ENCODE measurements at places on chromosomes 12 and 14.

GRCh38 chr12:16612647-16613046, 6.7 kb upstream of the LMO3 start:
- DNase-seq: no peak

DNA sequence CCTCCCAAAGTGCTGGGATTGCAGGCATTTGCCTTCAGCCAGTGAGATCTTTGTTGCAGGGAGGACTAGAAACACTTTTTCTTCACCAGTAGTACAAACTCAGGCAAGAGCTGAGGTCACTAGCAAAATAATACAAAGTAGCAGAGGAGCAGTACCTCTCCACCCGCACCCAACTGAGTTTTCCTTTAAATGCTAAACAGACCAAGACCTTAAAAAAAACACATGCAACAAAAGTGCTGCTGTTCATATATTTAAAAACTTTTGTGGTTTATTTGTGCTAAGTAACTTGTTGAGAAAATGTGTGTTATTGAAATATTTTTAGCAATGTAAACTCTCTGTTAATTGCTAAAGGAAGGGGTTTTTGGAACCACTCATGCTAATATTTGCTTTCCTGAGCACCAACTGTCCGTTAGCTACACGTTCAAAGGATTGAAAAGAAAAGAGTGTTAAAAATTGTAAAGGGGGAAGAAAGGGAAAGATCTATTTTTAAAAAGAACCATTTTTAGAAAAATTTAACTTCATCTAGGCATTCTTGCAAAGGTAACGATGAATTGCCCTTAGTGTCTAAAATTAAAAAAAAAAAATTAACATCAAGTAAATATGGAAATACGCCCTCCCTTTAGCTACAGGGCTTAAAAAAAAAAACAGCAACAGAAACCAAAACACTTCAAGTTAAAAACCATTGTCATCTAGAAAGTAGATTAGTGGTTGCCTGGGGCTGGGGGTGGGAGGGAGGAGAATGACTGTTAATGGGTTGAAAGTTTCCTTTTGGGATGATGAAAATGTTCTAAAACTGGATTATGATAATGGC, 114.0 kb upstream of the KRAS start:
- DNase-seq: no peak

GRCh38 chr12:69348162-69348938, at the start of gene LYZ:
TSS of gene LYZ (plus strand) at chr12:69348381. CDS start at chr12:69348409, 28 bp downstream.
- DNase-seq: no peak

GRCh38 chr14:54727929-54728328, 161.0 kb downstream of the SAMD4A start:
- DNase-seq: no peak

DNA sequence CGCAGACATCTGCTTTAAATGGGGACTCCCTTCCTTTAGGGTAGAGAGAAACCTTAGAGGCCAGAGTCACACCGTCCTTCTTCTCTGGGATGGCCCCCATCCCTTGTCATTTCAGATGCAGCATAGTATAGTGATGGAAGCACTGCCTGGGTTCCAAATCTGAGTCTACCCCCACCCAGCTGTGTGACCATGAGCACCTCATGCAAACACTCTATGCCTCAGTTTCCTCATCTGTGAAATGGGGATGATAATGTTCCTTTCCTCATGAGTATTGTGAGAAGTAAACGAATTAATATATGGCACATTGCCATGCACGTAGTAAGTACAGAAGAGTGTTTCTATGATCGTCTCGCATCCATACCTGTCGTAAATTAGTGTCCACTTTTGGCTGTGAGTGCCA, 241.9 kb downstream of the SLC41A2 start:
- no peak for DNase-seq

DNA sequence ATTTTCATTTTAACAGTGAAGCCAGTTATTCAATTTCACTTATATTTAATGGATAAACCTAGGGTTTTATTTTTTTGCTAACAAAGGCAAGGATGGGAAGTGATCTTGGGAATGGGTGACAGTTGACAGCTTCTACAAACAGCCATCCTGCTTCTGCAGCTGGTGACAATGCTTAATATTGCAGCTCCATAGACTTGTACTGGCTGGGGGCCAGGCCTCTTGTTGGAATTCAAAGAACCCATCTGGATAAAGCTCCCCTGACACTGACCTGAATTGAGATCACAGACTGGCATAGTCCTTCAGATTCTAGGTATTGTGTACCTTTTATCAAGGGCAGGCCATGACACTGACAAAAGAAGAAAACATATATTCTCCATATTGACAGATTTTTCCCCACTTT, 664.6 kb upstream of the FOXG1 start:
- DNase-seq: no peak

DNA sequence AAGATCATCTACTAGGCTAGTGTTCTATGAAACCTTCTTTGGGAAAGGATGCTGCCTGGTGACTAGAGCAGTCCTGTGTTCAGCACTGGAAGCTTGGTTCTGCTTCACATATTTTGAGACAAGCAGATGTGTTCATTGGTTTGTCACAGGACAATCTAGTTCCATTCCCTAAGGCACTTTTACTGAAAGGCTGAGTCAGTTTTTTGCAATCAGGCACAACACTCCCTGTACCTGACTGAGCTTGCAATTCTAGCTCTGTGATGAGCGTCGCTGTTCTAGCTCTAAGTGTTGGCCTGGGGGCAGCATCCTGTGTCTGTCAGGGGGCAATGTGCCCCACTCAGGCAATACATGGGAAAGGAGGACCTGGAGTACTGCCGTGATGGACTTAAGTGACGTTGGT, 144.4 kb downstream of the CAND1 start:
- DNase-seq: no peak

DNA sequence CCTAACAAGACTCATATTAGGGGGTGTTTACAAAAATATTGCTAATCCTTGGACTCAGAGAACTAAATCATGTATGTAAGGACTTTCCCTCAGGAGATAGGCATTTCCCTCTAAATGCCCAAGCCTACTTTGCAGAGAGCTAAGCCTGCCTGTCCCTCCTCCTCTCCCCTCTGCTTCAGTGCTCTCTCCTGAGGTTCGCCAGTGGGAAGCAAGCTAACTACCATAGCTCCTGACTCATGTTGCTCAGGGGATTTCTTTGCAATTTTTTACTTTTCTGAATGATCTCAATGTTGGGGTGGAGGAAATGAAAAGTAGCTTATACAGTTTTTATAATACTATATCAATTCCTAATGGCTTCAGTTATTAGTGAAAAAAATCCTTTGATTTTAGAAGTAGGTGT, 29.6 kb downstream of the IFT43 start:
- DNase-seq: no peak

GRCh38 chr12:49061157-49061650, 610 bp upstream of the KMT2D start:
- DNase-seq: no peak

- DNase-seq: no peak
Measured at GRCh38 chr14:70289138-70289537, 70.3 kb downstream of the COX16 start.

- no peak for DNase-seq
Measured at GRCh38 chr12:53564941-53565340, 57.7 kb upstream of the NPFF start.

- DNase-seq: no peak
Measured at GRCh38 chr12:79617696-79618095, 73.1 kb downstream of the PAWR start.

- DNase-seq: no peak
Measured at GRCh38 chr14:78491048-78491447, 320.9 kb downstream of the NRXN3 start.

DNA sequence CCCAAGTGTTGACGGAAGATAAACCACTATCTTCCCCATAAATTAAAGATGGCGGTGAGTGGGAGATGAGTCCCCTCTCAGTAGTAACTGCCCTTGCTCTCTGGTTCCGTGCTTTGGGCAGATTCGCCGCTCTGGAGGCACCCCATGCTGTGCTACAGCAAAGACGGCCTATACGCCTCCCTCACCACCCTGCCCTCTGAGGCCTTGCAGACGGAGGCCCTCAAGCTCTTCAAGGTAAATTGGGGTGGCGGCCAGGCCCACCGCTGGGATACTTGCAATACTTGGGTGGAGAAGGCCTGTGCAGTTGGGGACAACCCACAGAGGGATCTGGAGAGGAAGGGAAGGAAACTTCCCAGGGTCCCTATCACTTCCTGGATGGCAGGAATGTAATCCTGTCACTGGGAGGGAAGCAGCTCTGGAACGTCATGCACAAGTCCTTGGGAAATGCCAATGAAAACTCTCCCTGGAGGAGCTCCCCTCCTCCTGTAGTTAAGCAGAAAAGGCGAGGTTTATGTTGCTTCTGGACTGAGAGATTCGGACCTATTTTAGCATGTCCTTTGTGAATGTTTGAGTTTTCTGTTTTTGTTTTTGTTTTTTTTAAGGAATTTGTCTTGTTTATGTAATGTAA, 22.8 kb downstream of the PIGH start:
- no peak for DNase-seq
